Gastroesophageal sphincter (tissue), 4 donors: ENCODE measurements at places on chromosomes 16 and 17. TPM values are rescaled to one million over a fixed set of nuclear protein-coding genes. Genes with fewer than 3 reads are reported as not detected.

ALOXE3 gene
- total RNA-seq, result not detected

ASGR2 gene
- 1.3 TPM for total RNA-seq

ASB16 gene
- total RNA-seq, result 6.9 TPM

CCL11 gene
- 2.8 TPM for total RNA-seq

TPPP3 gene
- 111 TPM for total RNA-seq

EXOC3L1 gene
- 1.6 TPM for total RNA-seq

PSKH1 gene
- 28.2 TPM for total RNA-seq

TBX2 gene
- total RNA-seq, result 25.2 TPM

B3GNT9 gene
- total RNA-seq, result 21.0 TPM

CRYBA1 gene
- not detected for total RNA-seq

ABCC12 gene
- not detected for total RNA-seq

MYH3 gene
- total RNA-seq, result 1.6 TPM

SOCS1 gene
- 7.3 TPM for total RNA-seq

DNASE1L2 gene
- total RNA-seq, result 0.27 TPM

DNAAF1 gene
- total RNA-seq, result not detected

RAD51D gene
- total RNA-seq, result 10.2 TPM

G6PC3 gene
- total RNA-seq, result 22.1 TPM

CNP gene
- total RNA-seq, result 56.7 TPM

TEKT1 gene
- not detected for total RNA-seq

WNT9B gene
- 0.45 TPM for total RNA-seq

TMEM114 gene
- not detected for total RNA-seq

ST6GALNAC1 gene
- total RNA-seq, result 3.9 TPM

AKTIP gene
- 53.2 TPM for total RNA-seq

PRAC2 gene
- not detected for total RNA-seq

NUDT7 gene
- total RNA-seq, result 10.9 TPM

RCVRN gene
- total RNA-seq, result not detected

CDK3 gene
- total RNA-seq, result 5.6 TPM

CDRT15L2 gene
- total RNA-seq, result not detected

SLC35G6 gene
- total RNA-seq, result not detected

PIPOX gene
- 11.2 TPM for total RNA-seq

CEP95 gene
- total RNA-seq, result 18.6 TPM

SNX20 gene
- 1.8 TPM for total RNA-seq

CCDC200 gene
- not detected for total RNA-seq

ULK2 gene
- 46.7 TPM for total RNA-seq

KRT12 gene
- not detected for total RNA-seq

ALOX15 gene
- total RNA-seq, result not detected

SOCS7 gene
- total RNA-seq, result 19.1 TPM

BRIP1 gene
- 1.1 TPM for total RNA-seq

TRAF7 gene
- total RNA-seq, result 50.9 TPM

KRT33A gene
- not detected for total RNA-seq

PRSS27 gene
- 2.8 TPM for total RNA-seq

MT4 gene
- not detected for total RNA-seq

KIFC3 gene
- total RNA-seq, result 34.8 TPM

PRR35 gene
- total RNA-seq, result not detected
